ENCODE measurements at places on chromosomes 2 and 18.

GRCh38 chr18:79042276-79042675 is 26.9 kb upstream of the ATP9B start:
- DNase-seq = no peak

GRCh38 chr18:57907550-57907949 is 104.4 kb upstream of the ATP8B1 start:
- DNase-seq = no peak

DNA sequence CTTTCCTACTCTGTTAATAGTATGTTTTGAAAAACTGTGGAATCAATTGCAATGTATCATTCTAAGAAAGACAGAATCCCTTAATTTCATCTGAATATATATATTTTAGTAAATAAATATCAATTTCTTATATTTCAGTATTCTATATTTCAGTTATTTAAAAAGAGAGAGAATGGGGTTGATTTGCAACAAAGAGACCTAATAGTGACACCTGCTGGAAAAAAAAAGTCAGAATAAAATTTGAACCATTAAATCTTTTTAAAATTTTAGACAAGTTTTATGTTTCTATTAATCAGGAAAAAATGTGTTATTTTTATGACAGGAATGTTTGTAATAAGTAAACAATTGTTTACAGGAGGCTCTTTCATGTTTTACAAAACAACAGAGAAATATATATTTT is 20.7 kb upstream of the CCNT2 start:
- DNase-seq = no peak

DNA sequence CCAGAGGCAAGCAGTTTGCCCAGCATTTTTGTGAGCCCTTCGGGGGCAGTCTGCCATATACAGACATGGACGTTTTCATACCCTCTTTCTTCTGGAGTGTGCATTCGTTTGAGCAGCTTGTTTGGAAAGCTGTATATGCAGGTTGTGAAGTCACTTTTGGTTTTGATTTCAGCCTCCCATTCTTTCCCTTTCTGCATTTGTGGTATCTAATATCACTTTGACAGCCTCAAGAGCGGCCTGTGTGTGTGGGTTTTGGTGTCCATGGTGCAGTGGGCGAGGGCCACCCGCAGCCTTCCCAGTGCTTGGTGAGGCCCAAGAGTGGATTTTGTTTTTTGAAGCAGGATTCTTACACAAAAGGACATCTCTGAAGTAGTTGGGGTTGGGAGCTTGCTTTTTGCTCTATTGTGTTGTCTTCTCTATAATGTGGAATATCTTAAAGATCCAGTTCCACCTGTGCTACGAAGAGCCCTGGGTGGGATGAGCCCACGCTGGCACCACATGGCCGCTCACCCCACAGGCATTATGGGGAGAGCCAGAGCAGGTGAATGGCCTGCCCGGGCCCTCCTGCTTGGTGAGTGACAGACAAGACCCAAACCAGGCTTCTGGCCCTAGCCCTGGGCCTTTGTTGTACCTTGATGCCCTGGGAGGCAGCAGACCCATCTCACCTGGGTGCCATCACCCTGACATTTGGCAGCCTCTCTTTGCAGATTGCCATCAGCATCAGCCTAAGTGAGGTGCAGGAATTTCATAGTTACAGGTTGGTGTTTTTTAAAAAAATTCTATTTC is 29.5 kb downstream of the INPP4A start:
- no peak for DNase-seq

DNA sequence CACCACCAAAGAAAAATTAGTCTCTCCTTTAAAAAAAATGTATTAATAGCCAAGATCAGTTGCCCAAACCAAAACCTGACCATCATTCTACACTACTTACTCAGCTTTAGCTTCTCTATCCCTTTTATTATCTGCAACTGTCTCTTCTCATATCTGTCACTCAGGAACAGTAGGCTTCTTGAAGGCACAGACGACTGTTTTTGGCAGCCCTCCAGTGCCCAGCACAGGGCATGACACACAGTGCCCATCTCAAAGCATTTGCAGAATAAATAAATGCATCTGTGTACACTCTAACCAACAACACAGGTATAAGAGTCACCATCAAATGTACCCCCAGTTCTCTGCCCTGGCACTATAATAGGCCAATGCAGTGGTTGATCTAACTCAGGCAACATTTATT is 117.2 kb downstream of the UXS1 start:
- no peak for DNase-seq

GRCh38 chr2:152240559-152241231 is 65.1 kb upstream of the STAM2 start:
- DNase-seq = no peak

DNA sequence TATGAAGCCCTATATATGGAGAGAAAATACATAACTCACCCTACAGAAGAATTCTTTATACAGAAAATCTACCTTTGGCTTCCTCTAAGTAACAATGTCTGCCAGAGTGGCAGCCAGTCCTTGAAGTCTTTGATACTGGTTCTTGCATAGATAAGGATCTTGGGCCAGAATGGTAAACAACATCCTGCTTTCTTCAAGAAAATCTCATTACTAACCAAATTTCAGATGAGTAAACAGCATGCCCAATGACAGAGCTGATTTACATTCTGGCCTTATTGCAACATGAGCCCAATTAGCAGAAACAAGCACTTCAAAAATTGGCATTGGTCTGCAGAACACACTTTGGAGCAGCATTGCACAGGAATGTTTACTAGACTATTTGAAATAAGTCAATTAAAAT is 336.5 kb upstream of the ST6GAL2 start:
- no peak for DNase-seq

DNA sequence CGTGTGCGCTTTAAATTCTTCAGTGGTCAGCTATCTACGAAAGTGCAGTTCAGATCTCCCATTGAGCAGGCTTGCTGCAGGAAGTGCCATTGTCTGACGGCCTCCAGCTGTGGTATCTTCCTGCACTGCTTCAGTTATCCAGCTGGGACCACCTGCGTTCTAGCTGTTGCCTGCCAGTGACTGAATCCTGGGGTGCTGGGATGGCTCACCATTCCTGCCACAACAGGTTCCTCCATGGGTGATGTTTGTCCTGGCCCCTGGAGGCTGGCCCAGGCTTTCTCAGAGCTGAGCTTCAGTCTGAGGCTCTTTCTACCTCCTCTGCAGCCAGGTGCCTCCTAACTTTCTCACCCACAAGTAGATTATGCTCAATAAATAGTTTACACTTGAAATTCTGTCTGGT is 498.5 kb upstream of the HS6ST1 start:
- DNase-seq = no peak

DNA sequence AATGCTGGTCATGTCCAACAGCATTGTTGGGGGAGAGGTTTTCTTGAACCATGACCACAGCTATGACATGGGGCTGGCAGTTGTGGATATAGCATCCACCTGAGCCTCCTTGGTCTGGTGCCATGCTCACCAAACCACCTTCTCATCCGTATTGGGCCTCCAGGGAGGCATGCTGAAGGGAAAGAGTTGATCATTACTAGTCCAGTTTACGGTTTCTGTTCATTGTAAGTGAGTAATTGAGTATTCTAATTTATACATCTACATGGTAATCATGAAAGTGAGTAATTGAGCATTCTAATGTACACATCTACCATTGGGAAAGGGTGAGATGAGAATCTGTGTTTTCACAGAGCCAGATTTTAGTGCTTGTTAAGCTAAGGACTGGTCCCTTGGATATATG is 6.8 kb downstream of the TMEM87B start:
- DNase-seq = no peak

GRCh38 chr2:42813763-42814162 is 21.4 kb upstream of the HAAO start:
- no peak for DNase-seq

GRCh38 chr2:167200019-167200418 is 311.7 kb downstream of the XIRP2 start:
- DNase-seq = no peak

GRCh38 chr2:33632831-33633230 is 33.7 kb upstream of the FAM98A start:
- DNase-seq = no peak

GRCh38 chr2:108565778-108566375 is 31.6 kb downstream of the LIMS1 start:
- no peak for DNase-seq

GRCh38 chr2:85312404-85312803 is 15.4 kb downstream of the TGOLN2 start:
- DNase-seq = no peak

- DNase-seq = no peak
Observed at GRCh38 chr2:138018866-138019688, 54.8 kb downstream of the HNMT start.

DNA sequence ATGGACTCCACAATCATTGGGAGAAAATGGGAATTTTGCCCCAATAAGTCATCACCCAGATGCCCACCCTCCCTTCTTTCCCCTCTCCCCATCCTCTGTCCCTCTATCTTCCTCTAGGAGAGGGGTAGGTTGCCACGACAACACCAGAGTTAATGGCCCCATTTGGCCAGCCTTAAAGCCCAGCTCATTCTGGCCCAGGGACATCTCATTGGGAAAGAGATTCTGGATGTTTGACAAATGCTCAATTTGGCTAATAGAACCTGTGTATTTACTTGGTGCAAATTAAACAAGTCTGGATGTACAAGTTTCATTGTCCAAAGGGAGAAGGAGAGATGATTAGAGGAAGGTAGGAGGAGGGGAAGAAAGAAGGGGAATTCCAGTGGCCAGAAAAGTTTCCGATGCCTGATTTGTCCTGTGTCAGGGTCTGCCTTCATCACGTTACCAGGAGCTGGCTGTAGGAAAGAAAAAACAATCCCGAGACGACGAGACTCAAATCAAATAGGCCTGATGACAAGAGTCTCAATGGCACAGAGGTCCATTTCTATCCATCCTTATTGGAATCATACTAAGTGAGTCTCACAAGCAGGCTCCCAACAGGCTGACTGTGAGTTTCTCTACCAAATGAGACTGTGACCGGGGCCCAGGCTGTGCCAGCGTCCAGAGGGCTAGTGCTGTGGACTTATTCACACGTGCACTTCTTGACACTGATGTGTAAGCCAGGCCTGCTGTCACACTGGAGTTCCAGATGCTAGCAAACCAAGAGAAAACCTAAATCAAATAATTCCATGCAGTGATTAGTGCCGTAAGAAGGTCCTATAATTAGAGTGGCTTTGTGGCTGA is 265.2 kb upstream of the APCDD1 start:
- no peak for DNase-seq

DNA sequence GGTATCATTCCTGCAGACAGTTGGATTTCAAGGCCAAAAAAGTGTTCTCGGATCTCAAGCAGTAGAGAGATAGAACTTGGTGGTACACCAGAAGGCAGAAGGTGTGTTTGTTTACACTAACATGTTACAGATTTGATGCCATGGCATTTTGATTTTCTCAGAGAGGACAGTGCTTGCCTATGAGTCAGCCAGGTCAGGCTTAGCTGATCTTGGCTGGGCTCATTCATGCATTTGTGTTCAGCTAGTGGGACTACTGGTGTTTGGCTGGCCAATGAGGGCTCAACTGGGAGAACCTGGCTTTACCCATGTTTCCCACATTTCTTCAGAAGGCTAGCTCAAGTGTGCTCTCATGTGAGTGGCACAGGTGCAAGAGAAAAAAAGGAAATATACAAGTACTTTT is 162.0 kb downstream of the C1D start:
- DNase-seq = no peak

DNA sequence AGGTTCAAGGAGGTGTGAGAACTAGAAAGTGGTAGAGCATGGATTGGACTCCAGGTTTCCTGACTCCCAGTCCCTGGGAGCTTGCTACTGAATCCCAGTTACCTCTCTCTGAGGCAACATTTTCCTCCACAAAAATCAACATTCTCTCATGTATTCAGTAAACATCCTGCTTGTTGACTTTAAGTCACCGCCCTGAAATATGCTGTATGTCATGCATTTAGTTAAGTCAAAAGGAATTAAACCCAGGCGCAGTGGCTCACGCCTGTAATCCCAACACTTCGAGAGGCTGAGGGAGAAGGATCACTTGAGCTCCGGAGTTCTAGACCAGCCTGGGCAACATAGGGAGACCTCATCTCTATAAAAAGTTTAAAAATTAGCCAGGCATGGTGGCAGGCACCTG is 3.8 kb downstream of the MATN3 start:
- no peak for DNase-seq

DNA sequence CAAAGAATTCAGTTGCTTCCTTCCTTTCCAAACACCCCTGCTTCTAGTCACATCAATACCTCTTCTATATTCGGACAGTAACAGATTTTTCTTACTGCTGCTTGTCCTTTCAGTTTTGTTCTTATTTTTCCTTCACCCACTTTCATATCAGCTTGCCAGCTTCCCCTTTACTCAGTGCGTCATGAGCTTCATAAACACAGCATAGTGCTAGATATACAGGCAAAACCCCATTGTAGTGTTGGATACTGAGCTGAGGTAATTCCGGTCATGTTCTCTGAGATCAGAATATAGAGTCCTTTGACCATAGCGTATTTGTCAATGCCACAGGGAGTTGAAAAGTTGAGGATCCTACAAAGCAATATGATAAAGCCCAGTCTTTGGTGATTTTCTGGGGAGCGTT is 2.4 kb downstream of the FARP2 start:
- peak; percentile 31 for DNase-seq

DNA sequence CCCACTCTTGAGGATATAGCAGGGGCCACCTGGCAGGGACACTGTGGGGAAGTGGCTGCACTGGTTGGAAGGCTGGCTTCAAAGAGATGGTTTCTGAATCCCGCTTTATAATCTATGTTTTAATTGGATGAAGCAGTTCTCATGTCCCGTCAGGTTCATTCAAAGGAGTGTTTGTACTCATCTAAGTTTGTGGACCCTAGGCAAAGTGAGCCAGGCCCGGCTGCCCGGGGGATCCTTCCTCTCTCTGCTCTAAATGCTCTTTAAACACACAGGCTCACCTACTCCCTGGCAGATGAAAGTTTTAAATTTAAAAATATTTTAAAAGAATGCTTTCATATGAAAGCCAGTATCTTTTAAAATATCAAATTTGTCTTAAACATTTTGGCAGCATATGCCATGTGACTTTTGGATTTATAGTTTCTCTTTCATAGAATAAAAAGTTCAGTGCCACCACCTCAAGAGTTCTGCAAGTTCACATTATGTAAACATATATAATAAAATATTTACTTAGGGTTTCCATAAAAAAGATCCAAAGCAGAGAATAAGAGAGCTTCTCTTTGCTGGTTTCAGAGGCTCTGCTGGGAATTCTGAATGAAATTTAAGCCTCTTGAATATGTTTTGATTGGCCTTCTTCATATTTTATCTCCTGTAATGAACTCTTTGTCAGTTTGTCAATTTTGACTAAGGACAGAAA is 143.5 kb upstream of the ALPP start:
- no peak for DNase-seq

- DNase-seq = peak; percentile 84
Observed at GRCh38 chr2:20350753-20351554, at the start of gene PUM2. Gene PUM2 (minus strand): TSS chr2:20350844. CDS start chr2:20327360, 23,484 bp downstream.
